ENCODE measurements at places on chromosomes 11 and 22.

DNA sequence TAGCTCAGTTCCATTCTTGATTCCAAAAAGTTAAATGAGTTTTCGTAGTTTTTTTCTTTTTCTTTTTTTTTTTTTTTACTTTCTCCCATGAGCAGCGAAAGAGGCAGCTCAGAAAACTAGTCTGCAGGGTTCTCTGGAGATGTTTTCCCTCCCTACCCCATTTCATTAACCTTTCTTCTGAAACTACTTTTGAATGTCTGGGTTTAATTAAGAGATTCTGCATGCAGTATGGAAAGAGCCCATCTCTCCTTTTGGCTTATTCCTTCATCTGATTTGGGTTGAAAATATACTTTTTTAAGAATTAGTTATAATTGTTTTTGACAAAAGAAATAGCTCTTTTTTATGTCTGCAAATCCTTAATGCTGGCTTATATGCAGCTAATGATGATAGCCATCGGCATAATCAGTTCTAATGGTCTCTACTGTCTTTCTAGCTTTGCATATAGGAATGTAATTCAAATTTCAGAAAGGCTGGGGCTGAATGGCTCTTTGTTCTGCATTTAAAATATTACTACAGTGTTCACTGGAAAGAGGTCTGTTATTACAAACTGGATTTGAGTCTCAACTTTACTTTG lies 265.3 kb downstream of the FAT3 start:
- no peak for DNase-seq

DNA sequence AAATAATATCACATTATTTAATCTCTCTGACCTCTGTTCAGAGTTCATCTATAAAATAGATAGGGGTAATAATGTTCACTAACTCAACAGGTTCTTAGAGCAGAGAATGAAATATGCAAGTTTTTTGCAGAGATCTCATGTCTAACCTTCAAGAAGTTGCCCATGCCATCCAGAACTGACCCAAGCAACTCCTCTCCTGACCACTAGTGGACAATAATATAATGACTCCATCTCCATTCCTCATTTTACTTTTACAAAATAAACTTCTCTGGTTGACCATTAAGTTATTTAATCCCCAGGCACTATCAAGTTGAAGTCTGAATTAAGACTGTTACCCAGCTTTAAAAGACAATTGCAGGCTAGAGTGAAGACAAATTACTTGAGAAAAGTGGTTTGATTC lies 382.6 kb downstream of the KCNA4 start:
- DNase-seq, result no peak

DNA sequence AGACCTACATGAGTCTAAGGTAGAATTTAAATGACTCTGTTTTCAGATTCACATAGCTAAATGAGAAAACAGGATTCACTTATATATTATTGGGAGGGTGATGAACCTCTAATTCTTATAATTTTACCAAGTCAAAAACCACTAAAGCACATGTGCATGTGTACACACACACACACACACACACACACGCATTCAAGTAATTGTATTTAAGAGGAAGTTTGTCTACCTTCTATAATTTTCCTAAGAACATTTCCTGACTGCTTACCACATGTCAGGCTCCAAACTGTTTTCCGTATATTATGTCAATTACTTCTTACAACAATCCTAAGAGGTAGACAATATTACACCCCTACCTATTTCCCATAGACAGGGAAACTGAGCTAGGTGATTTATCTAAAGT lies 6.7 kb downstream of the RNF141 start:
- DNase-seq, result no peak

- no peak for DNase-seq
Measured at GRCh38 chr22:20904008-20904979, 12.9 kb upstream of the CRKL start.

DNA sequence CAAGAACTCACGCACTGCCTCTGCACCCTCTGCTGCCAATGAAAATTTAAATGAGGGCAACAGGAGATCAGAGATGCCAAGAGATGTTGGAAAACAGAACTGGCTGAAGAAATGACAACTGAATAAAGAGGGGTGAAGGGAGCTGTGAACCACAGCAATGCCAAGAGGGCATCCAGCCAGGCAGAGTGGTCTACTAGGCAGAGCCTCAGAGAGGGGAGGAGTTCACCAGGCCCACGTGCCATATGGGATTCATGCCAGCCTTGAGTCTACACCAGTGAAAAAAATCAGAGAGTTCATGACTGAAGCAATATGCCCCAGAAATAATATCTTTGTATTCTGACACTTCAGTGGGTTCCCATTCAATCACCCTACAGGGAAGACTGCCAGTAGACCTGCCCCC lies 4.4 kb downstream of the APOL2 start:
- DNase-seq, result no peak

DNA sequence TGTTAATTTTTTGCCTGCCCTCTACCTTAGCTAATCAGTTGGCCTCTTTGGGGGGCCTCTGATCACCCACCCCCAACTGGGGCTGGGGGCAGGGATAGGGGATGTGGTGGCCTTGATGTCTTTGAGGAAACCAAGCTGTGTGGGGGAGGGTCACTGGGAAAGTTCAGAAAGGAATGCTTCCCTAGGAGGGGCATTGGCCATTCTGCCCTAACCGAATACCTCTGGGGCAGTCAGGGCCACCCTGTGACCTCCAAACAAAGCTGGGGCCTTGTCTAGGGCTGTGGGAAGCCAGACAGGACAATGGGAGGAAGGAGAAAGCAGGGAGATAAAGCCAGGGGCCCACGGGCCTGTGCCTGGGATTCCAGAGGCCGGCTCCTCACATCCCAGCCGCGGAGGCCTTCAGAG lies 97.5 kb downstream of the TSPAN18 start:
- DNase-seq, result no peak

DNA sequence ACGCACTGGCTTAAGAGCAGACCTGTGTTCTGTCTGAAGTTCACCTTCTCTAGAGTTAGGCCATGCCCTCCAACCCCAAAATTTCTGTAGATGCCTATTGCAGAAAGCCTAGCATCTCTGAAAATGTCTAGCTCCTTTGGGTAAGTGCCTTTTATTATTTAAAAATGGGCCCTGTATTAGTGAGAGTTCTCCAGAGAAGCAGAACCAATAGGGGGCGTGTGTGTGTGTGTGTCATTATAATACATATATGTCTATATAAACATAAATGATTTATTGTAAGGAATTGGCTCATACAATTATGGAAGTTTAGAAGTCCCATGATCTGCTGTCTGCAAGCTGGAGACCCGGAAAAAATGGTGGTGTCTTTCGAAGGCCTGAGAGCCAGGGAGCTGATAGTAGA lies 144.7 kb downstream of the TTC17 start:
- DNase-seq, result no peak

GRCh38 chr11:77136074-77136473 lies 8.0 kb downstream of the MYO7A start:
- no peak for DNase-seq

DNA sequence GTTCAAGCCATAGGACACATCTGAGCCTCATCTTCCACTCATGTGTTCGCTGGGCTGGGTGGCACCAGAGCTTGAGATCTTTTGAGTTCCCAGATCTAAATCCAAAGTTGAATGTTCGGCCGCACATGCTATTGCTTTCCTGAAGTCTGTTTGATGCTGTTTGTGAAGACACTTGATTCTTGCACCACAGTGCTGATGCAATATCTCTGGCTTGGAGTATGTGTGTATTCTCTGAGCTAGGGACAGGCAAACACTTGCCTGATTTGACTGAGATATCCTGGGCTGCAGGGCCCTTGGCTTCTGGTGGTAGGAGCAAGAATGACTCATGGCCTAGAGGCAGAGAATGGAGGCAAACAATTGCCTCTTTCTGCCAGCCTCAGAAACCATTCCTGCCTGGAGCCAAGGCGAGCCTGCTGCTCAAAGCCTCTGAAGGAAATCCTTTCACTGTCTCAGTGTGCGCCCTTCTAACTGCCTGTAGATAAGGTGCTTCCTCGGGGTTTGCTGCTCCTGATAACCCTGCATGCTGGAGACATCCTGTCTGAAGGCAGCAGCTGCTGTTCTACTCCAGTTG lies 73.0 kb downstream of the CYB5R2 start:
- DNase-seq, result no peak

DNA sequence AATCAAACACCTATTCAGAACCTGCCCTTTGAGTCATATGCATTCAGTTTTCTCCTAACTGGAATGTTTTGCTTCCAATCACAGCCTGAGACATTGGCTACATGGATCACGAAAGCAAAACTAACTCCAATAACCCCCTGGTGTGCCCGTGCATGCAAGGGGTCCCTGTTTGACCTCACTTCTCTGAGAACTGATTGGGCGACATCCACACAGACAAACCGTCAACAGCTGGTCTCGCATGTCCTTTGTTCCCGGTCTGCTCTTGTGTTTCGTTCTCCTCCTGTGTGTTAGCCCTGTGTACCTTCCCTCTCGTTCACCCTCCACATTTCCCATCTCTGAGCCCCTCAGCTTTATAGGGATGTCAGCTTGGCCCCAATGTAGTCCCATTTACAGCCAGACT lies 67.2 kb upstream of the TTC12 start:
- DNase-seq, result no peak

DNA sequence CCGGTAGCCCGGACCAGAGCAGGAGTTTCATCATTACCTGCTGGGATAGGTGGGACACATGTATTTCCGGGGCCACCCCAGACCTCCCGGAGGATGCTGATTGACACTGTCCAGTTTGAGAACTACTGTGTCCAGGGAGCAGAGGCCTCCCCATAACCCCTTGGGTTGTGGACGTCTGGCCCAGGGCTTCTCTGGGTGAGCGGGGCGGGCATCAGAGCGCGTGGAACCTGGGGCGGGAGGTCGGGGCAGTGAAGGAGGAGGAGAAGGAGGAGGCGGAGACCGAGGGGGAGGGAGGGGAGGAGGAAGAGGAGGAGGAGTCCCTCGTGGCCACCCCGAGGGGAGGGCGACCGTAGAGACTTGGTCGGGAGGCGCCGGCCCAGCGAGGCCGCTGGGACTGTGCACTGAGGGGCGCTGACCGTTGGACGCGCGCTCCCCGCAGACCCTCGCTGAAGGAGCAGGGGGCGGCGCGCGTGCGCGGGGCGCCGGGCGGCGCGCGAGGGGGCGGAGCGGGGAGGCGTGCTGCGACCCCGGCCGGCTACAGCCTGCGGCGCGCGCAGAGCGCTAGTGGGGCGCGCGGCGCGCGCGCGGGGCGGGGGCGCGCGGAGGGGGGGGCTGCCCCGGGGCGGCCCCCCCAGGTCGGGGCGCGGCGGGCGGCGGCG lies at the start of gene GRK3:
TSS of gene GRK3 (plus strand) at position 356 of the 659 bp plus-strand sequence. CDS start 366 bp downstream, outside the sequence.
- DNase-seq, result peak; percentile 50

DNA sequence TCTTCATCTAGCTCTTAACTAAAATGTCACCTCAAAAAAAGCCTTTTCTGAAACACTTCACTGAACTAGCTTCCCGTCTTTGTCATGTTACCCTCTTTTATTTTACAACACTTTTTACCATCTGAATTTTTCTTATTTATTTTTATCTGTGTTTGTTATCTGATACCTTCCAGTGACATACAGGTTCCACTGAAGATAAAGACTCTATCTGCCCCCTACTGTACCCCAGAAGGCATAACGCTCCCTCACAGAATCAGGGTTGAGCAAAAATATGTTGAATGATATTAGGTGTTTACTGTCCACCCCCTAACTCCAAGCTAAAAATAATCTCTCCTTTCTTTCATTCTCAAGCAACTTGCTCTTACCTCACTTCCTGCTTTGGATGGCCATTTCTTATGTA lies 654.2 kb downstream of the NELL1 start:
- no peak for DNase-seq

Measured in stimulated activated CD8-positive, alpha-beta memory T cell treated with anti-CD3 and anti-CD28 coated beads, Interleukin-12 subunit alpha, Interleukin-12 subunit beta, amount 100 ng/mL, for 4 hours (primary cell).